Heart right ventricle (tissue), 16 donors: ENCODE measurements at places on chromosomes 11 and 22. TPM values are rescaled to one million over a fixed set of nuclear protein-coding genes. Genes with fewer than 3 reads are reported as not detected.

DNA sequence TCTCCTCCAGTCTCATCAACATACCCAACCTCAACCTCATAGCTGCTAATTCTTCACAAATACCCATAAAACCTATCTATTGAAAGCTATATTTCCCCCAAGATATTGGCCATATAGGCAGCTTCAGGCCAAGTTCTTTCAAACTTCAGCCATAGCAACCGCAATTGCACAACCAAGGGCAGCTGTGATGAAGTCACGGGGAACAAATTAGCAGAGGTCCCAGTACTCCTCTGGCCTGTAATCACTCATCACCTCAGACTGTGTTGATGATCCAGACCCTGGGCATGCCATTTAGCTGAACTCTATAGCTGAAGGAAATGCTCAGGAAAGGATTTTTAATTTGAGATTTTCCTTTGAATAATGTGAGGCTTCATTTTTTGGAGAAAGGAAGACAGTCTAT lies 84.1 kb downstream of the SLC1A2 start:
- DNase-seq: no peak
- H3K4me3 ChIP-seq: no peak overlapping the region
- H3K27ac ChIP-seq: no peak overlapping the region
- H3K4me1 ChIP-seq: peaks cover 10% of the 10 kb centered on the region
- H3K27me3 ChIP-seq: no peaks in the 10 kb centered on the region

UFD1 gene
- 43.2 TPM for total RNA-seq

FLRT1 gene
- 0.49 TPM for total RNA-seq

ATP5MG gene
- 777 TPM for total RNA-seq

OR52H1 gene
- total RNA-seq: not detected

HMOX1 gene
- 2.3 TPM for total RNA-seq

GRCh38 chr11:108895579-108896480 lies 231.0 kb downstream of the DDX10 start:
- H3K27ac ChIP-seq: no peak overlapping the region
- H3K27me3 ChIP-seq: no peaks in the 10 kb centered on the region
- no peaks in the 10 kb centered on the region for H3K4me1 ChIP-seq
- DNase-seq: no peak
- H3K36me3 ChIP-seq: no peaks in the 10 kb centered on the region

GRCh38 chr11:80136991-80137390 lies 696.2 kb upstream of the TENM4 start:
- no peaks in the 10 kb centered on the region for H3K4me1 ChIP-seq
- H3K27ac ChIP-seq: no peak overlapping the region
- no peak for DNase-seq
- H3K4me3 ChIP-seq: no peak overlapping the region

DNA sequence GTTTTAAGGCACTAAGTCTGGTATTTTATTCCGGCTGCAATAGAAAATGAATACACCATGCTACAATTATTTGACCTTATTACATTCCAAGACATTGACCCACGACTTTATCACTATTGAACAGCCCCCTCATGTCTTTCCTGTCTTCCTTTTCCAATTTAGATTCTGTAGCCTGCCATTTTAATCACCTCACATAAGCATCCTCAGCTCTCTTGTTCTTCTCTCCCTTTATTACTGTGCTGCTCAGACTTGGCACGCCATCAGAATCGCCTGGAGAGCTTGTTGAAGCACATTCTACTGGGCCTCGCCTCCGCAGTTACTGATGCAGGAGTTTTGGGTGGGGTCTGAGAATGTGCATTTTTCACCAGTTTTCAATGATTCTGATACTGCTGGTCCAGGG lies 38.7 kb upstream of the SWAP70 start:
- DNase-seq: no peak
- no peaks in the 10 kb centered on the region for H3K27me3 ChIP-seq
- H3K4me1 ChIP-seq: peaks cover 28% of the 10 kb centered on the region
- H3K4me3 ChIP-seq: no peak overlapping the region
- no peaks in the 10 kb centered on the region for H3K36me3 ChIP-seq

DNA sequence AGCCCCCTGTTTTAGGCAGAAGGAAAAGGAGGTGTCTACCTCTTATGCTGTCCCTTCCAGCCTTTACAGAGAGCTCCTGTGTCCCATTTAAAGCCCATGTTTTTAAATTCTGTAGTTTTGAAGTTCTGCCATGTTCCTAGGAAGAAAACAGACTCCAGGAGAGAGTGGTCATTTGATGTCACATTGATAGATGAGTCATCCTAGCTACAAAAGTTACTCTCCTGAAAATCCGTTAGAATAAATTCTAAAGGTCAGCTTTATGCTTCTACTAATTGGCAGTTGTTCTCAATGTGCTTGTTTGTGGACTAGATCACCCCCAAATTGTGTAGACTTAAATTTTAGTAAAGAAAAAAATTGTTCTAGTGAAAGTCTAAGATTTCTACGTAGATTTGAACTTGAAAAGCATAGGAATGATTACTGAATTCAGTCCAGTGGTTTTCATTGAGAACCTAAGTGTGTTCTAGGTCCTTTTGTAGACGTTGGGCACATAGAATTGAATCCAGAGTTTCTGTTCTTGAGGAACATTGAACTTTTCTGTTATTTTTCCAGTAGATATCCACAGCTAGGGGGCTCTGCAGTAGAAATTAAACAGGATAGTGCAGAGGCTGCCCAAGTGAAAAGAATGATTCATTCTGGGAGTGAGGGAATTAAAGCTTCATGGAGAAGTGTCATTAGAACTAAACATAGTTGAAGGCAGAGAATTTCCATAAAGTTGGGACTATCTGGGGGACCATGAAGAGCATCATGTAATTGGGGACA lies 140.6 kb upstream of the RASSF10 start:
- no peak overlapping the region for H3K27ac ChIP-seq
- DNase-seq: no peak
- peaks cover 15% of the 10 kb centered on the region for H3K4me1 ChIP-seq
- peaks cover 8% of the 10 kb centered on the region for H3K27me3 ChIP-seq
- no peaks in the 10 kb centered on the region for H3K36me3 ChIP-seq
